ENCODE measurements at places on chromosomes 5 and 9. TPM values are rescaled to one million over a fixed set of nuclear protein-coding genes. Genes with fewer than 3 reads are reported as not detected.

AQP7 gene
- total RNA-seq: 0.63 TPM

- DNase-seq: no peak
Observed at GRCh38 chr9:129865668-129866320, 30.5 kb downstream of the USP20 start.

- no peak for DNase-seq
Observed at GRCh38 chr5:52498607-52499006, 289.1 kb upstream of the ITGA1 start.

GNA14 gene
- total RNA-seq: 17.5 TPM

GRCh38 chr9:116276651-116277121, 123.1 kb downstream of the PAPPA start:
- no peak for DNase-seq

TSSK1B gene
- total RNA-seq: not detected

TMEM252 gene
- total RNA-seq: not detected

DNA sequence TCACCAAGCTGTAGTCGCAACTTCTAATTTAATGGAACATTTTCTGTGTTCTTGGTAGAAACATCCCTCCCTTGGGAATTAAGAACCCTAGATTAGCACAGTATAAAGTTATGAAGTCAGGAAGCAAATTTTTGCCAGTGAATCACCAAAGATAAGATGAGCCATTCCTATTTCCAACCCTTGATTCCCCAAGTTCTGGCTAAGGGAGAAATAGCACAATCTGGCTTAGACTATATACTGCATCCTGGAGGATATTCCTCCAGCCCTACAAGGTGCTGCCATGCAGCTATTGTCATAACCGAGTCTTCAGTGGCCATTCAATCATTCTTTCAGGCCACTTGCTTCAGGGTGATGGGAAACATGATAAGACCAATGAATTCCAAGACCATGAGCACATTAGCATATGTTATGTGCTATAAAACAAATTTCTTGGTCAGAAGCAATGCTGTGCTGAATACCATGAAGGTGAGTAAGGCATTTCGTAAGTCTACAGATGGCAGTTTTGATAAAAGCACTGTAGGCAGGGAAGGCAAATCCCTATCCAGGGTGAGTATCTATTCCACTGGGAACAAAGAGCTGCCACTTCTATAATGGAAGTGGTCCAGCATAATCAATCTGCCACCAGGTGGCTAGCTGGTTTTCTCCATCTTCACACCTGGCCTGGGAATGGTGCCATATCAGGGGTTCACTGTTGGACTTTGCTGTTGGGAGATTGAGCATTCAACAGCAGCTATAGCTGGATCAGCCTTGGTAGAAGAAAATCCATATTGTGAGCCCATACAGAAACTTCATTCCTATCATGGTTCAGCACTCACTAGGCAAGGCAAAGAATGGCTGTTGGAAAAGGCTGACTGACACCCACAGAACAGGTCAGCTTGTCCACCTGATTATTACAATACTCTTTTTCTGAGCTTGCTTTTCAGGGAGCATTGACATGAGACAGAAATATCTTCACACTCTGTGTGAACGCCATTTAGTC, 19.6 kb upstream of the ARL15 start:
- no peak for DNase-seq

DNA sequence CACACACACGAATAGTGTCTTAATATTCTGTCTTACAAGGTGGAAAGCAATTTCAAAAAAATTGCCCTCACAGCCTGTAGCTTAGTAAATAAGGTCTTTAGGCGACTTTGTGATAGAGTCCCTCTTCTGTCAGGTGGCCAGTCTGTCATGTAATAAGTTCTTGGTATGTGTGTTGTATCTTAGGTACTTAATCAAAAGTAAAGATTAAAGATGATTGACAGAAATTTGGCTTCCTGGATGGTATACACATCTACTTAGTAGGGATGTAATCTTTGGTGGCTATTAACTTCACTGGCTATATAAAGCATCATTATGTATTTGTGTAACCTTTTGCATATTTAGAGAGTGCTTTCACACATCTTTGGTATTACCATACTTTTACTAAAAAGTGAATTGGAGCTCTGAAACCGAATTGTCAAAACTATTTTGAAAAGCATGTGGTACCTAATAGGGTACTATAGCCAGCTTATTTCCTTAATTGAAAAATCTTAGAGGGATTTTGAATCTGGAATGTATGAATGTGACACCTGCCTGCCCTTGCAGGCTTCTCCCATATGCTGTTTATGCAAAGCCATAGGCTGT, 3.4 kb downstream of the G3BP1 start:
- no peak for DNase-seq

CLIC3 gene
- 0.78 TPM for total RNA-seq

DNA sequence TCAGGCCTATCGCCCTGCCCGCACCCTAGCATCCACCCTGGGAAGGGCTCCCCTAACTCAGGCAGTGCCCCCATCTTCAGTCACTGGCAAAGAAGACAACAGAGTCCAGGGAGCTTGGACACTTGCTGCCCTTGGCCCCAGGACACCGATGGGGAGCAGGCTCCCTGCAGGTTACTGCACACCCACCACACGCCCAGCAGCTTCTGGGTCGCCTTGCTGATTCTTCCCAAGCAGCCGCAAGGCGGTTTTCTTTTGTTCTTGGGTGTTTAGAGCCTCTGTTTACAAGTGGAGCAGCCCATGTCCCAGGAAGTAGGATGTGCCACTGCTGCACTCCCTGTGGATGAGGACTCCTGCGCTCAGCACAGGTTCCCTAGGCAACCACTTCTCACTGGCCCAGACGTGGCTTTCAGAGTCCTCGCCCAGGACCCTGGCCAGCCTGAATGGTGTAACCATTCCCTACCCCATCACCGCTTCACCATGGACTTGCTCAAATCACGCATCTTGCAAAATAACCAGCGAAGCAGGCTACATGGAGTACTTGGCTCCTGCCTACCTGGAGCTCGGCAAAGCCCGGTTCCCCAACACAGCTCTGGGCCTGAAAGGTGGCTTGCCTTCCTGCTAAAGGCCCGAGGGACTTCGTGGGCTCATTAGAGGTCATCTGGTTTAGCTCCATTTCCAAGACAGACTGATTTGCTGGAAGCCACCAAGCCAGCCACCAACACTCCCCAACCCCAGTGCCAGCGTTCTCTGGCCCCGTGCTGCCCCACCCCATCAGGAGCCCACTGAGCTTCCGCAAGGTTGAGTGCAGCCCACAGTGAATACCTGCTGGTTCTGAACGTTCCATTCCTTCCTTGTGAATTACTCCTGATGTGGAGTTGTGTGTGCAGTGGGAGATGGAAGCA, 60.0 kb downstream of the PSMB7 start:
- DNase-seq: no peak

- DNase-seq: no peak
Observed at GRCh38 chr9:12604164-12604821, 88.9 kb upstream of the TYRP1 start.

DNA sequence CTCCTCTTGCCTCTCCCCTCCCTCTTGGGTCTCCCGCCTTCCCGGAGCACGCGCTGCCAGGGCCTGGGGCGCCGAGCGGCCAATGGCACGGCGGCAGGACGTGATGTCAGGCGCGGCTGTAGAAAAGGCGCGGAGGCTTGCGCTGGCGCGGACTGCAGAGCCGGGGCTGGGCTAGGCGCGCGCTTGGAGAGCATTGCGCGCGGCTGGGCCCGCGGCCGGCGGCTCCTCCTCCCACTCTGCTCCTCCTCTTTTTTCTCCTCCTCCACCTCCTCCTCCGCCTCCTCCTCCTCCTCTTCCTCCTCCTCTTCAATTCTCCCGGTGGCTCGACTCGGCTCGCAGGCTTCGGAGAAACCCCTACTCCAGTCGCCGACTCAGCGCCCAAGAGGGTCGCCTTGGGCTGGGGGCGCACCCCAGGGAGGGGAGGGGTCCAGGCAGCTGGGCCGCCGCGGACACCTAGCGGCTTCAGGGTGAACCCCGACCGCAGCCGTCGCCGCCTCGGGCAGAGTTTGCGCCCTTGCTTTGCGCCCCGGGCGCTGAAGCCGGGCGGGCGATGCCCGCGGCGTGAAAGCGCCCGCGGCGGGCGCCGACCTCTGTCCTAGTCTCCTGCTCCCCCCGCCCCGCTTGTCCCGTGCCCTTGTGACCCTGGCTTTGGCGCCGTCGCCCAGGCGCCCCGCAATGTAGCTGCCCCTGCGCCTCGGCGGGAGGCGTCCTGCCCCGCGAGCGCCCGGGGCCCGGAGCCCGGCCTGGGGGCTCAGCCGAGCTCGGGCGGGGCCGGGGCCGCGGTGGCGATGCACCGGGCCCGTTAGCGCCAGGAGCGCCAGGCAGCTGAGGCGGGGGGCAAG, at the start of gene LHX2:
LHX2 (plus strand) TSS at position 309 of the 842 bp plus-strand sequence. CDS start 581 bp downstream, outside the sequence.
- DNase-seq: peak; percentile 75

DNA sequence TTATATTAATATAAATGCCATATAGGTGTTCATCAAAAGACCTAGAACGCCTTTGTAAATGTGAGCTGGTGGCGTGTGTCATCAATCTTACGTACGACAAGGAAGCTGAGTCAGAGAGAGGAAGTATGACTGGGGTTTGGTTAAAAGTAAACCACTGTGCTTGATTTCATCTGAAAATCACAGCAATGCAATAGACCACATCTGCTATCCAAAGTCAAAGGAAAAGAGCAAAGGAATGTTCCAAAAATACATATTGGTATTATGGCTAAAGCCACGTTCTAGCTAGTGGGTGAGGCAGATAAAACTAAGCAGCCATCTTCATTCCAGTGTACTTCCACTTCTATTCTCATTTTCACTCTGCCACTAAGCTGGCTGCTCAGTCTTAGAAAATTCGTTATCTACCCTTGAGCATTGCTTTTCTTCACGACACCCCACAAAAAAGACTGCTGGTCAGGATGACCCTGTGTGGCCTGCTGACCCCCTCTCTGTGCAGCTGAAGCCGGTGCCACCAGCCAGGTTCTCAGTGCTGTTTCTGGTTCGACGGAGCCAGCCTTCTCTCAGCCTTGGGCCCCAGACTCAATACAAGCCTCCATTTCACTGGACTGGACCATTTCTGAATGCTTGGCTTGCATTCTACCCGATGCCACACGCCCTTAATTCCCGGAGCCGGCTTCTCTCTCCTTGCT, 23.8 kb downstream of the SHC3 start:
- no peak for DNase-seq

- DNase-seq: no peak
Observed at GRCh38 chr5:32241034-32241783, 67.1 kb upstream of the GOLPH3 start.

LRRC19 gene
- not detected for total RNA-seq

DNA sequence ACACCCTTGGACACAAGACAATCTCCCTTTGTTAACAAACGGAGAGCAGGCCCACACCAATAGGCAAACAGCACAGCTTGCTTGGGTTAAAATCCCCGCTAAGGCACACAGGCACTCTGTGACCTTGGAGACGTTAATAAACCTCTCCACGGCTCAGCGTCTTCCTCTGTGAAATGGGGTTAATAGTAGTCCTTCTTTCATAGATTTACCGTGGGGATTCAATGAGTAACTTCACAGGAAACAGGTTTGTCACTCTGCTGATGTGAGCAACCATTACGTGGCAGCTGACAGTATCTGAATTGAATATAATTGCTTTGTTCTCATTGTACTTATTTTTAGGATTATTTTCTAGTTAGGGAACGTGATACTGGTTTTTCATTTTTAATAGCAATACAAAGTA, 65.2 kb upstream of the ADRA1B start:
- DNase-seq: no peak

ZDHHC11 gene
- total RNA-seq: 55.3 TPM

PTCH1 gene
- 55.9 TPM for total RNA-seq

- peak; percentile 32 for DNase-seq
Observed at GRCh38 chr9:133727876-133728441, 10.2 kb downstream of the SARDH start.

Data from dorsolateral prefrontal cortex (tissue), 122 donors.